ENCODE measurements at places on chromosomes 2 and 18. TPM values are rescaled to one million over a fixed set of nuclear protein-coding genes. Genes with fewer than 3 reads are reported as not detected.
A peak's percentile ranks its signal among the peaks of the same experiment; 100 is the strongest.

- peak; percentile 18 for DNase-seq
Measured at GRCh38 chr2:112149194-112149593, 11.0 kb downstream of the FBLN7 start.

DNA sequence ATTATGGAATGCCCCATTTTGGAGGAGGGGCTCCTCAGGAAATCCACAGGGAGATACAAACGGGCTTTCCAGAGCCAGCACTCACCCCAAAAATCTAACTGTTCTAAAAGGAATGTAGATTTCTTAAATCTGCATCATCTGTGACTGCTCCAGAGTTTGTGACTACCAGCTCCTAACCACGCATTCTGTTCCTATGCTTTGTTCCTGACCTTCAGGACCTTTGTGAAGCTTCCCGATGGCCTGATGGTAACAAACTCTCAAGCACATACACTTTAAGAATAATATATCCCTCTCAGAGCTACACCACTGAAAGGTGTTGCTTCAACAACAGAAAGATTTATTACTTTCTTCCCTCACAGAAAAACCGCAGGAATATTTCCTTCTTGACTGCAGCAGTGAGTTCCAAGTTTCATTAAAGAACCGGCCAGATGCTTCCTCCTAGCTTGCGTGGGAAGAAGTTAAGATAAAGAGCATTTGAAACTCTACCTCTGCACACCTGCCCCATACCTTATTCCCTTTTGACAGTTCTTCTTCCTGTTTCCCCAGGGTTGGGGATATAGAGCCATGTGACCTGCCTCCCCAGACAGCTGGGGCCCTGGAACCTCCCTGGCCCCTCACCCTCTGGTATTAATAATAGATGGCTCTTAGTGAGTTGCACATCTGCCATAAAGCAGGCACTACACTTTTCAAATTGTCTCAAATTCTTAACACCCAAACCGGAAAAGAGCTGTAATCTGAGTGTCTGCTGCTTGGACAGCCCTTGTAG is 40.2 kb upstream of the EML4 start:
- no peak for DNase-seq

GRCh38 chr18:58998401-58999203 is 133.9 kb downstream of the ZNF532 start:
- no peak for DNase-seq

DNA sequence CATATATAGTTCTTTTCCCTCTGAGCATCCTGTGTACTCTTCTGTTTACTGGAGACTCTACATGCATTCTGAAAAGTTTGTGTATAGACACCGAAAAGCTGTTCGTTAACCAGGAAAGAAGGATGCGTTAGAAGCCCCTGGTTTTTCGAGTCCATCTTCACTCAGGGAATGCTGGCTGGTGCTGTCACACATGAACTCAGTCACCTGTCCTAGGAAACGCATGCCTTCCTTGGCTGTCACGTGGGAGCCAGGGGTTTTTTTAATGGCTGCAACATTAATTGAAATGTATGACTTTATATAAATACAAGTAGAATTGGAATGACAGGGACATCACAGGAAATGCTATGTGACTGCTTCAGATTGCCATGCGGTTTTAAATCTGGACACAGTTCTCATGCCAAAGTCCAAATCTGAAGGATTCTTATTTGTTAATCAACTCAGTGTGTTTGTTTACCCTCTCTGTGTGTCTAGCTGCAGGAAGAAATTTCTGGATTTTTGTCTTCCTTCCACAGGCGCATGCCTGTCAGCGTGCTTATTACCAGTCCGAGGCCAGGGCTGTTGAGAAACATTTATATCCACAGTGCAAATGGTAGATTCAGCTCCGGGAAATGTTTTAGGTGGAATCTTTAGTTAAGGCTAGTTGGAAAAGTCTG is 2.6 kb downstream of the RAMP1 start:
- no peak for DNase-seq

GRCh38 chr2:237337586-237337985 is 76.4 kb downstream of the COL6A3 start:
- no peak for DNase-seq

Gene IL36G
- not detected for total RNA-seq

Data from left colon (tissue), 2 donors.